ENCODE measurements at places on chromosomes 16 and 17.
A peak's percentile ranks its signal among the peaks of the same experiment; 100 is the strongest.

GRCh38 chr17:77433385-77434135 lies 292.8 kb downstream of the SEC14L1 start:
- no peak for DNase-seq

DNA sequence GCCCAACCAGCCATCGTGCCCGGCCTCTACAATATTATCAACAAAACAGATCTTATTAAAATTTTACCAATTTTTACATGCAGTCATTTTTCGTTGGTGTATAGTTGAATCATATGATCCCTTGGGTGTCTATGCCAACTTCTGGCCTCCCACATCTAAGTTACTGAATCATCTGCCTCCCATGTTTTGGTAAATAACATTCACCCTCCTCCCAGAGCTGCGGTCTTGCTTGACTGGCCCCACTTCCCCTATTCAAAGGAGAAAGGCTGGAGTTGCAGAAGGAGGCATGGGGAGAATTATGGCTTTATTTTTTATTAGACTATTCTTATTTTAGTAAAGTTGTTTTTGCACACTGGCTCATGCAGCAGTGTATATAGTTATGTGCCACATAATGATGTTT lies 18.5 kb upstream of the CCL23 start:
- no peak for DNase-seq

GRCh38 chr17:72359811-72360210 lies 239.0 kb downstream of the SOX9 start:
- DNase-seq: no peak

- no peak for DNase-seq
Measured at GRCh38 chr17:62981933-62982332, 15.9 kb downstream of the TANC2 start.

DNA sequence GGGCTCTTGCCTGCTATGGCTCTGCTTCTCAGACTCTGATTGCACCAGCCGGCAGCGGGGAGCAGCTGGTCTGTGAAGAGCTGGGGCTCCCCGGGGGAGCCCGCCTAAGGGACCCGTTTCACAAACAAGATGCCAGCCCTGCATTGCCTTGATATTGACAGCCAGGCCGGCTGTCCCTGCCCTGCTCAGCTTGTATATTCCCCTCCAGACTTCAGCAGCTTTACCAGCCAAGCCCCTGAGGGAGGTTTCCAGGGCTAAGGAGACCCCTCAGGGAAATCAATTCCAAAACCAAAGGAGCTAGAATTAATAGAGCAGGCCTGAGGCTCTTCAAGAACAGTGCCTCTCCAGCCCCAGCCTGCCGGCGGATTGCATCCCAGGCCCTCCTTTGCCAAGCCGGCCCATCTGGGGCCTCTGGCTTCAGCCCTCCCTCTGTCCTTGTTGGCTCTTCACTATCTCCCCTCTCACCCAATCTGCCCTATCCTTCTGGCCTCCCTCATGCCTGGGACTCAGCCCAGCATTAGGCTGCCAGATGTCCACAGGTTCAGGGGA lies 5.7 kb downstream of the CALB2 start:
- no peak for DNase-seq

GRCh38 chr16:1696863-1697262 lies 9.1 kb upstream of the MAPK8IP3 start:
- no peak for DNase-seq

- DNase-seq: no peak
Measured at GRCh38 chr16:1327619-1327947, 5.9 kb upstream of the BAIAP3 start.

DNA sequence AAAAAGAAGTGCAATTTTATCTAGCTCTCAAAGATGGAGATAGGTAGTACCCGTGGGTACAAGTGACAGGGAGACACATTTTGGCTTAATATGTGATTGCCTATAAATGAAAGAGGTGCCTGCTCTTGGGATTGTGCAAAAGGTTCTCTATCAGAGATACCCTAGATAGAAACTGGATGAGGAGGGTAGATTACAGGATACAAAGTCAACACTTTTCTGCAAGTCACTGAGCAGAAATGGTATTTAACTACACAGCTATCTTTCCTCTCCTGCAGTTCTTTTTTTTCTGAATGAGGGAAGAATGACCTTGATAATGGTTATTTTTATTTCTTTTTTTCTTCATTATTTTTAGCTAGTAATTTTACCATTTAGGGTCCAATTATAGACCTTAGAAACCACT lies 67.6 kb downstream of the MMD start:
- DNase-seq: no peak

DNA sequence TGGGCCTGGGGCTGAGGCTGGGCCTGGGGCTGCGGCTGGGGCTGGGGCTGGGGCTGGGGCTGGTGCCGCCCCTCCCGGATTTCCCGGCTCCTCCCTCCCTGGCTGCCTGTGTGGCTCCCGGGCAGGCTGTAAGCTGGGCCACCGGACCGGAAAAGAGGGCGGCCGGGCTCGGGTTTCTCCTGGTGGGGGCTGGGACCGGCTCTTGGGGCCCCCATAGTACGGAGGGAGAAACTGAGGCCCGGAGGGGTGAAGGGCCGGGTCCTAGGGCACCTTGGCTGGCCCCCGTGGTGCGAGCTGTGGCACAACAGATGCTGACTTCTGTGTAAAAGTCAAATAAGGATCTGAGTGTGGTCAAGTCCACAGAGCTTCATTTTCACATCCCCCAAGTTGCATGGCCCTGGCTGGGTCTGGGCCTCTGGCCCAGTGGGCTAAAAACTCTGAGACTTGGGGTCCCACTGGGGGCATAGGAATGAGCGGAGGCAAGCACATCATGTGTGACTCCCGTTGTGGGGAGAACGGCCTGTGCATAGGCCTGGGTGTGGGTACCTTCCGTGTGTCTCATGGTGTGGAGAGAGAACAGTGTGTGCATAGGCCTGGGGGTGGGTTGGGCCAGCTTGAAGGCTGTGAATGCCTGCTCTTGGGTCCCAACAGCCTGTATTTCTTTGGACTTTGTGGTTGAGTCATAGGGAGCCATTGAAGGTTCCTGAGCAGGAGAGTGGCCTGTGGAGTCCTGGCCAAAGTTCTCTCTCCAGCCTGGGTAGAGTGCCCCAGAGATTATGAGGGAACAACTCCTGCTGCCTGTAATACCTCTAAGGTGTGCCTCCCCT lies 123.9 kb upstream of the CIBAR2 start:
- peak; percentile 93 for DNase-seq

DNA sequence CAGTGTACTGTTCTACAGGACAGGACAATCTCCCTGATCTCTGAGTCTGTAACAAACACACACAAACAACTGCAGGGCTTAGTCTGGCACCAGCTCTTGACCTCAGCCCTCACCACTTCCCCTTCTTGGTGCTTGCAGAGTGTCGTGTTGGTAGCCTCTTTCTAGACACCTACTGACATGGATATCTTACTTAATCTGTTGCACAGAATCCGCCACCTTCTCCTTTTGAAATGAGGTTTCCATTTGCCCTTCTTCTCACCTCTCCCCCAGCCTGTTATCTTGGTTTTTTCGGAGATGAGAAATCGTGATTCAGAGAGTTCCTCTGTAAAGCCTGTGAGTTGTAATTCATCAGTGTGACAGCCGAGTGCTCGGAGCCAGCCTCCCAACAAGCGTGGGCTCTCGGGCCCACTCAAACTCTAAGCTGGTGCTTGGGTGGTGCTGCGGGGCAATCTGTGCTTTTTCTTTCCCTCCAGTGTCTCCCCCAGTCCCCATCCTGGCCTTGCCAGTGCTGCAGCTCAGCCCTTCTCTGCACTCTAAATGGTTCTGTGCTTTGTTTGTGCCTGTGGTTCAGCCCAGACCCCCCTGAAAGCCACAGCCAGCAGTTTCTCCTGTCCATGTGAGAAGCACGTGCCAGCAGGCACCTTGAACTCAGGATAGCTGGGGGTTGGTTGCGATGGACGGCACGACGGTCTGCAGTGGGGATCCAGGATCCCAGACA lies 28.1 kb downstream of the KIAA0513 start:
- no peak for DNase-seq

- no peak for DNase-seq
Measured at GRCh38 chr16:85969591-85969990, 70.6 kb downstream of the IRF8 start.

DNA sequence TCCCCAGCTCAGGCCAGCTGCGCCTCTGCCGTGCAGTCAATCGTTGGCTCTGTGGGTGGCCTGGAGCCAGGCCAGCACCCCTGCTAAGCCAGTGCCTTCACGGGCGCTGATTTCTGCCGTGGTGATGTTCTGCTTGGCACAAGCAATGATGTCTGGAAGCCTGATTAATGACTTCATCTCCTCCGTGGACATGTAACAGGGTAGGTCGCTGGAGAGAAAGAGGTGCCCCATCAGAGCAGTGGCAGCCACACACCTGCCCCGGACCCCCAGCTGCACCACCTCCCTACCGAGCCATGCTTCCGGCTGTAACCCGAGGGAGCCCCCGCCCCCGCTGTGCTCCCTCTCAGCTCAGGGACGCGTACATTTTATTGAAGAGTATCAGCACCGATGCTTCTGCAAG lies 1.9 kb downstream of the ARL16 start:
- DNase-seq: no peak

- no peak for DNase-seq
Measured at GRCh38 chr17:39113871-39114270, 37.6 kb downstream of the PLXDC1 start.

DNA sequence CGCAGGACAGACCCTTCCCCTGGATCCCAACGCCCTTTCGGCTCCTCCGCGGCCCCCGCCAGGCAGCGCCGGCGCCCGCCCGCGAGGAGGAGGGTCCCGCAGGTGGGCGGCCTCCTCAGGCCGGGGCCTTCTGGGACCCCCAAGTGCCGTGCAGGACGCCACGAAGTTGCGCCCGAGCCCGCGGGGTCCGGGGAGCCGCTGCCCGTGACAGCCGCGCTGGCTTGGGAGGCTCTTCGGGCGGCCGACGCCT lies 504 bp downstream of the ERN1 start:
- DNase-seq: no peak

DNA sequence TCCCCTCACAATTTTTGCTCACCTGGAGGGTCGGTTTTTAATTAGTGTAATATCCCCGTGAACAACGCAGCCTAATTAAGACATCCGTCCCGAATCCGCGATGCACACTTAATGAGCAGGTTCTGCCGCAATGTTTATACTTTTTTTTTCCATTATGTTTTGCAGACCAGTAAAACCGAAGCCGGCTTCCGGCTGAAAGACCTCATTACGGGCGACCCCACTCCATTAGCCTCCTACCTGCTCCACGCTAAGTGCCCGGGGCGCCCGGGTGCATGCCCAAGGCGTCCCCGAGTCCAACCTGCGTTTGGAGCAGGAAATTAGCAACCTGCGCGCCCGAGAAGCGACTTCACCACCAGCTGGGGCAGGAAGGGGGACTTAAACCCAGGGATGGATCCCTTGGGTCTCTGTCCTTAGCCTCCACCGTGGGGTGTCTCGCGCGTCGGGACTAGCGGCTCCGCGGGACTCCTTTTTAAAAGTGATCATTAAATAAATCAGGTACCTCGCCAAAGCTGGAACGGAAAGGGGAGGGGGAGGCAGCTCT lies 1.7 kb downstream of the RBFOX3 start:
- DNase-seq: no peak

GRCh38 chr16:50229149-50229726 lies 37.1 kb upstream of the ADCY7 start:
- DNase-seq: no peak

DNA sequence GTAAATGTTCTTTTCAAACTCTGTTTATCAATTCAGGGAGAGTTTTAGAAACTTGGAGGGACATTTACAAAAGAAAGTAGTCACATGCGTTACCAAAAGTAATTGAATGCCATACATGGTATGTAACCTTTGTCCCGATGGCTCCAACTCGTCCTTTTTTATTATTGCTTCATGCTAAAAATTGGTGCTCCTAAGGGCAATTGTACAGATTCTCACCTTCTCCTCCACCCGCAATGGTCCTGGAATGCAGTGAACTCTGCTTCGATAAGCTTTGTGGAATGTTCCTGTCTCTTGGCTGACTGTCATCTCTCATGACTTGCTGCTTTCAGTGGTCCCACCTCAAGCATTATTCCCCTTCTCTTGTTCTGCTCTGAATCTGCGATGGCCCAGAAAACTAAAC lies 20.9 kb downstream of the GNAO1 start:
- no peak for DNase-seq

Measured in lower leg skin (tissue), 4 donors.